Activated naive CD8-positive, alpha-beta T cell treated with anti-CD3 and anti-CD28 coated beads, Interleukin-2, amount 10 ng/mL, durations not matched to agents 7 days and 5 days (primary cell): ENCODE measurements at places on chromosomes 7 and 10. TPM values are rescaled to one million over a fixed set of nuclear protein-coding genes. Genes with fewer than 3 reads are reported as not detected.

The PRKRIP1 gene
- total RNA-seq = 39.1 TPM

The SPACDR gene
- total RNA-seq = 5.9 TPM

The ZCCHC24 gene
- 2.4 TPM for total RNA-seq

The UTF1 gene
- not detected for total RNA-seq

The MMP21 gene
- 0.25 TPM for total RNA-seq

The CTTNBP2 gene
- not detected for total RNA-seq

The PDE6C gene
- not detected for total RNA-seq

The WNT8B gene
- total RNA-seq = 0.91 TPM

The OR2A5 gene
- total RNA-seq = not detected

The SFTPA1 gene
- not detected for total RNA-seq

The EPO gene
- not detected for total RNA-seq

The OPN1SW gene
- total RNA-seq = not detected

The EVX1 gene
- total RNA-seq = not detected

The GHRHR gene
- total RNA-seq = not detected

The LRRTM3 gene
- not detected for total RNA-seq

The SLC29A4 gene
- 3.1 TPM for total RNA-seq

The CLDN3 gene
- total RNA-seq = not detected

The FFAR4 gene
- total RNA-seq = not detected

The CEP55 gene
- total RNA-seq = 50.7 TPM

The TEX36 gene
- total RNA-seq = not detected

The PLEKHS1 gene
- not detected for total RNA-seq

The JAKMIP3 gene
- 0.28 TPM for total RNA-seq

The SUN3 gene
- not detected for total RNA-seq

The MUC12 gene
- not detected for total RNA-seq

The MKI67 gene
- total RNA-seq = 280 TPM

The PPP1R3C gene
- 0.11 TPM for total RNA-seq

The CTBP2 gene
- 0.94 TPM for total RNA-seq

The HOXA9 gene
- not detected for total RNA-seq

The SPAM1 gene
- not detected for total RNA-seq

The ANKRD30A gene
- total RNA-seq = not detected

The MRPS24 gene
- total RNA-seq = 75.7 TPM

The ATP5F1C gene
- 268 TPM for total RNA-seq

The OR2A12 gene
- not detected for total RNA-seq

The EFCAB10 gene
- total RNA-seq = not detected

The BBS9 gene
- total RNA-seq = 17.2 TPM
